ENCODE measurements at places on chromosomes 5 and 9.

- DNase-seq = no peak
Observed at GRCh38 chr9:115069302-115069701, 48.7 kb downstream of the TNC start.

- no peak for DNase-seq
Observed at GRCh38 chr9:114416290-114416689, 28.5 kb upstream of the AKNA start.

- no peak for DNase-seq
Observed at GRCh38 chr9:117744856-117745389, 40.7 kb downstream of the TLR4 start.

DNA sequence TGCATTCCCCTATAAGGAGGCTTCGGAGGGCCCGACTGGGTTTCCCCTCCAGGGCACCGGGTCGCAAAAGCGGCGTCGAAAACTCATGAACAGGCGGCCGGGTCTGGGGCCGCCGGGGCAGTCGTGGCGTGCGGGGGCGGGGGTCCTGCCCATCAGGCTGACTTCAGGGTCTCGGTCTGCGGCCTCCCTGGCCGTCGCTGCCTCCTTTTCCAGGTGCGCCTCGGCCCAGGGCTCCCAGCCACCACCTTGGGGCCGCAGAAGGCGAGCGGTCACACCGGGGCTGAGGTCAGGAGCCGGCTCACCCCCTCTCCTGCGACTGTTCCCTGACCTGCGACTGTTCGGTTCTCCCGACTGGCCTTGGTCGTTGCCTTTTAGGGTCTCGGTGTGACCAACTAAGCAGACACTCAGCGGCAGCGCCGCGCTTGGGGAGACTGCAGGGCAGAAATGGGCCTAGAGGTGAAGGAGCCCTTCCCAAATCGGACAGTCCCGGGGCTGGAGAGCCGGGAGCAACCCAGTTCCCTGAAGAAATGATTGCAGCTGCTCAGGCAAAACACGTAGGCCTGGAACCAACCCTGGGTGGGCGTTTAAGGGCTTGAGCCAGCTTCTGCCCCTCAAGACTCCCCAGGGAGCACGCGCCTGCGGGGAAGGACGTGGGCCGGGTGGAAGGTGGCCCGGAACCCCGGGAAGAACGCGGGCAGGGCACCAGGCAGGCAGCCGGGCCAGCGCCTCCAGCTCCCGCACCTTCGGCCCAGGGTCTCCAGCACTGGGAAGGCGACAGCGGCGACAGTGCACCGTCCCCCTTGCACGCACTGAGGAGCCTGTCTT lies 11.2 kb downstream of the IRX2 start:
- DNase-seq = no peak

DNA sequence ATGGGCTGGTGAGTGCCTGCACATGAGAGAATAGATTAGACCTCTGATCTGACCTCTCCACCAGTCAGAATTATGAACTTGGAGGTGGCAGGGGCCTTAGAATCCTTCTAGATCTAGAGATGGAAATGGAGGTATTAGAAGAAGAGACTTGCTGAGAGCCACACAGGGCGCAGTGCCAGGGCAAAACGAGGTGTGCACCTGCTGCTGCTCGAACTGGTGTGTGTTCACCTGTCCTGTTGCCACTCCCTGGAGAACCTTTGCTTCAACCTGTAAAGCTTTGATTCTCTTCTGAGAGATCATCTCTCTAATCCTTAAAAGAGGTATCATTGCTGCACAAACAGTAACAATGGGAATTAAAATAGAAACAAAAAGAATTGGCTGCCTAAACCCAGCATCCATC lies 24.9 kb downstream of the FRMPD1 start:
- DNase-seq = peak; percentile 52

GRCh38 chr5:150026682-150027172 lies 26.2 kb downstream of the HMGXB3 start:
- DNase-seq = no peak
